DMS53 (cell line): ENCODE measurements at places on chromosomes 1 and 21.
A peak's percentile ranks its signal among the peaks of the same experiment; 100 is the strongest.

GRCh38 chr1:89170170-89171066, 5.4 kb downstream of the GBP7 start:
- no peak for DNase-seq

DNA sequence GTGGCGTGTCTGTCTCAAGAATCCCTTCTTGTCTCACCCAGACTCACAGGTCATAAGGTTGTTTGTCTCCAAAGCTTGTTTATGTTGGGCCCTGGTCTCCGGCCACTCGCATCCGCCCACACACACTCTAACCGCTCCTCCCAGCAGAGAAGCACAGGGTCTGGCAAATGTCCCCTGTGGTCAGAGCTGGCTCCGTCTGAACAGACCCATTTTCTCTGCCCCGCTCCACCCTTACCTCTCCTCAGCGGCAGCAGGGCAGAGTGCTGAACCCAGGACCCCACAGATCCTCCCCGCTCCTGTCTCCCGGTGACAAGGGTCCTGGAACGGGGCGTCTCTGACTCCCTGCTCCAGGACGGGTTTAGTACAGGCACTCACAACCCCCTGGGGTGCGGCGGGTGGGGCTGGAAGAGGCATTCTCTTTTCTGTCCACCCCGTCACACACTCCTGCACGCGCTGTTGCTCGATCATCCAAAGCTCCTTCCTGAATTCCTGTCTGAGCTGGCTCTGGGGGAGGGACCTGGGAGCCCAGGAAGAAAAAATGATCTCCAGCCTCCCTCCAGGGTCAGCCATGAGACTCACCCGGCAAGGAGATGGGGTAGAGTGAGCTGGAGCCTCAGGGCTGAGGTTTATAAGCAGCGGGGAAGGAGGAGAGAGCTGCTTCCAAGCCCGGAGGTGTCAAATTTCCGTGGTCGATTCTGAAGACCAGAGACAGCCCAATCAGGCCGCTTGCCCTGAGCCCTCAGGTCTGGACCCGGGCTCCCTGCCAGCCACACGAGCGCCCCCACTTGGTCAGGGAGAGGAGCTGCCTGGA, at the start of gene S100A13:
S100A13 (minus strand) TSS at position 602 of the 811 bp plus-strand sequence. CDS start 1,033 bp downstream, outside the sequence.
- DNase-seq = peak; percentile 94

DNA sequence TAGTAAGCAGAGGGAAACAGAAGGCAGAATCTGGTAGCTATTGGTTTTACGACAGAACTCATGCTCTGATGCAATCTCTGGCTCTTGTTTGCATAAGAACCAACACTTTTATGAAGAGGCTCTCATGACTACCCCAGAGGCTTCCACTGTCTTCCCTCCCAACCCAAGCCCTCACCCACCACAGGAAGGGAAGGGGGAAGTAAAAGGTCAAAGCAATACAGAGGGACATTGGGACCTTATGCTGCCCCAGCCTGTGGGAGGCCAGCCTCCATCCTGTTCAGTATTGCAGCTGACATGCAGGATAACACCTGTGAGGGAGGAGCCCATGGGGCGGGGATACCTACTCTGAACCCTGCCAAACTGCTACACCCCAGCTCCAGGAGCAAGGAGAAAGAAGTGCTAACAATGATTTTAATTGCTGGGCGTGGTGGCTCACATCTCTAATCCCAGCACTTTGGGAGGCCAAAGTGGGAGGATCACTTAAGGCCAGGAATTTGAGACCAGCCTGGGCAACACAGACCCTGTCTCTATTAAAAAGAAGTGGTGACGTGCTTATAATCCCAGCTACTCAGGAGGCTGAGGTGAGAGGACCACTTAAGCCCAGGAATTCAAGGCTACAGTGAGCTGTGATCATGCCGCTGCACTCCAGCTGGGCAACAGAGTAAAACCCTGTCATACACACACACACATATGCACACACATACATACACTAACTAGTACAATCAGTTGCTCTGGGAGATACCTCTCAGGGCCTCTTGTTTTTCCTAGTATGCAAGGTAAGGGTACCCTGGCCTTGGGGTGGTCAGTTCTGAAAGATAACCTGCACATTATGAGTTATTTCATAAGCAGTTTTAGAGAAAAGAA, 9.5 kb downstream of the MR1 start:
- DNase-seq = peak; percentile 83

GRCh38 chr1:56547473-56547872, 31.9 kb downstream of the PLPP3 start:
- no peak for DNase-seq

DNA sequence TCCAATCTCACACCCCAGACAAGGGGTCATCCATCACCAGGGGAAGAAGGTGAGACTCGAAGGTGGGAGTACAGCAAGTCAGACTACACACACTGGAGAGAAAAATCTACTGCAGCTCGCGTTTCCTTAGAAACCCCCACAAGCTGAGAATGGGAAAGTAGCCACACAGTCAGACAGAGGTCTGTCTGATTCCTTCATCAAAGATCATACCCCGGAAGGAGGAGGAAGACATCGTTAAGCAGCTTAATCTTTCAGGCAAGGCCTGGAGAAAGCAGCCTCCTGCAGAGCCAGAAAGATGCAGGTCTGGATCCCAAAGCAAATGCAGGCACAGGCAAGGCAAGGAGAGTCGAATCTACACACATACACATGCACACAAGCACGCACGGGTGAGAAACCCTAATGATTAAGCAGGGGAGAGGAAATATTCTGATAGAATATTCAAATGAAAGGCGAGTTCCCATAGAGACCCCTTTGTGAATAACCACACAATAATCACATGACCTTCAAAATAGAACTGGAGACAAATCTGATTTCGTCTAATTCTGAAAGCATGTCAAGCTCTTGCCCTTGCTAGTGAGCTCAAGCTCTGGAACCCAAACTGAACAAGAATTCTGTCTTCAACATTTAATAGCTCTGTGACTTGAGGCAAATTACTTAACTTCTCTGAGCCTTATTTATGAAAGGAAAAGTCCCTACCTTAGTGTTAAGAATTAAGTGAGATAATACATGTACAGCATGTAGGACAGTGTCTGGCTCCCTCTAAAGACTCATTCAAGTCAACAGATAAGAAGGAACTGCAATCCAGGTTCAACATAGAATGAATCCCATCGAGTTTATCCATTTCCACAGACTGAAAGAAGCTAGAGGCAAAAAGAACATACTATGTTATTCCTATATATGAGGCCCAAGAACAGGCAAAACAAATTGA, 387.8 kb downstream of the OMA1 start:
- DNase-seq = no peak

DNA sequence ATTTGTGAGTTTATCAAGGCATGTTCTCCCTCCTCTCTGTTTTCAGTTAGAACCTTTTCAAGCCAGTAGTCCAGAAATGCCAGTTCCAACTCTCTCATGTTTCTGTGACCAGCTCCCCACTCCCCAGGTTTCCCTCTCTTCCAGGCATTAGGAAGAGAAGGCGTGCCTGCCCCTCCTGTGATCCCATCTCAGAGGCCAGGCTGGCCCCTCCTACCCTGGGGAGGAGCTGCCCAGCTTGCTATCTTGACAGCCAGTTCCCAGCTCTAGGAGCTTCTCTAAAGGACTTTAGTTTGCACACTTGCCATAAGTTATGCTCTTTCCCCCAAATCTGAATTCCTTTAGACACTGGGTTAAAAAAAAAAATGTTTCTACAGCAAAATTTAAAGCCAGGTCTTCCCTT, 8.9 kb downstream of the HYI start:
- DNase-seq = no peak

- no peak for DNase-seq
Observed at GRCh38 chr1:67642629-67643028, 42.4 kb upstream of the GADD45A start.

- no peak for DNase-seq
Observed at GRCh38 chr1:225250432-225250831, 177.4 kb downstream of the LBR start.

GRCh38 chr21:25836396-25836795, 101.6 kb downstream of the GABPA start:
- no peak for DNase-seq

DNA sequence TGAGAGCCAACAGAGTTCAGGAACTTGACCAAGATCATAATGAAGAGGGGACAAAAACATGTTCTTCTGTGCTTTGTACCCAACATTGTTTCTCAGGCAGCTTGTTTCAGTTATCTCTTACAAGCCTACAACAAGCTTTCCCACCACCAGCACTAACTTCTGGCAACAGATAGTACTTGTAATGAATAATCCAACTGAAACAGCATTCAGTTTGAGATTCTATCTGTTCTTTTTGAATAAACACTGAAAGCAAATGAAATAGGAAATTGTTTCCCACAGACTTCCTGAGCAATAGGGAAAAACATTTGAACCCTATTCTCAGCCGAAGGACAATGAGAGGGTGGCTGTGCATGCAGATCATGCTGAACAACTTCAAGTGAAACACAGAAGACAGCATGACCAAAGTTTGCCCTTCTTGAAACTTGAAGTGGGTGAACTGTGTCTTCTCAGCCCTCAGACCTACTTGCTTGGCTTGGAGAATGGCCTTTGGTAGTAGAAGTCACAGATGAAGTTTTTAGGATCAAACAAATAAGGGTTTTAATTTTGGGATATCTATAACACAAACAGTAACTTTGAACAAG, 11.2 kb upstream of the HOOK1 start:
- no peak for DNase-seq

DNA sequence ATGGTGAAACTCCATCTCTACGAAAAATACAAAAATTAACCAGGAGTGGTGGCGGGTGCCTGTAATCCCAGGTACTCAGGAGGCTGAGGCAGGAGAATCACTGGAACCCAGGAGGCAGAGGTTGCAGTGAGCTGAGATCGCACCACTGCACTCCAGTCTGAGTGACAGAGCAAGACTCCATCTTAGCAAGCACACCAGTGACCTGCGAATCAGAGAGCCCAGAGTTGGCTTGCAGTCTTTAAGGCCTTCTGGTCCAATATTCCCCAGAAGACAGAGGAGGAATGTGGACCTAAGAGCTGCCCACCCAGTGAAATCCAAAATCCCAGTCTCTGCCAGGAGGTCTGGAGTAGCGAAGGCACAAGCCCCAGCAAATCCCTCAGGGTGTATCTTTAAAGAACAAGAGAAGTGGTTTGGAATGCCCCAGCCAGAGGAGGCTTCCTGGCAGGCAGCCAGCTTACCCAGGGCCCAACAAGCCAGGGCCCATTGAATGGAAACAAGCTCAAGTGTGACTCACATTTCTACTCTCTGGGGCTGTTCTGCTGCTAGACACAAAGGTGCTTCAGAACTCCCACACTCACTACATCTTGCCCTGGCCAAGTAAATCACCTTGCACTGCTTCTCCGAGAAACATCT, 23.9 kb downstream of the GPR161 start:
- DNase-seq = peak; percentile 76

DNA sequence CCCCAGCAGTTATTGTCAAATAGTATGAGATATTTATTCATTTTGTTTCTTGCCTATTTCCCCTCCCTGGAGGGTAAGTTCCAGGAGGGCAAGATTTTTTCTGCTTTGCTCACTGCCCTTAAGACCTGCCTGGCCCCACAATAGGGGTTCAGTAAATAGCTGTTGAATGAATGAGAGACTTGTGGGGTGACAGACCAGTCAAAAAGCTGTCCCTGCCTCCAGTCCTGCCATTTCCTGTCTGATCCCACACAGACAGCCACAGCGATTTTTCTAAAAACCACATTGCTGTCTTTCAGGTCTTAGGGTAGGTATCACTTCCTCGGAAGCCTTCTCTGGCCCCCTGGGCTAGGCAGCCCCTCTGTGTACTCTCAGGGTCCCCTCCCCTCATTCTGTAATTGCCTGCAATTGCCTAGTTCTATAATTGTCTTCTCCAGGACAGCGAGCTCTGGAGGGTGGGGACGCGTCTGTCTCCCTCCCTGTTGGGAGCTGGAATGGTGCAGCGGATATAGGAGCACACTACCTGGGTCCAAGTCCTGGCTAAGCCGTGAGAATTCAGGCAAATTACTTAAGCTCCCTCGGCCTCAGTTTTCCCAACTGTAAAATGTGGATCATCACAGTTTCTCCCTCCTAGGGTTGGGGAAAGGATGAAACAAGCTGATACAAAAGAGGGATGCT, 1.8 kb upstream of the EXTL1 start:
- no peak for DNase-seq

DNA sequence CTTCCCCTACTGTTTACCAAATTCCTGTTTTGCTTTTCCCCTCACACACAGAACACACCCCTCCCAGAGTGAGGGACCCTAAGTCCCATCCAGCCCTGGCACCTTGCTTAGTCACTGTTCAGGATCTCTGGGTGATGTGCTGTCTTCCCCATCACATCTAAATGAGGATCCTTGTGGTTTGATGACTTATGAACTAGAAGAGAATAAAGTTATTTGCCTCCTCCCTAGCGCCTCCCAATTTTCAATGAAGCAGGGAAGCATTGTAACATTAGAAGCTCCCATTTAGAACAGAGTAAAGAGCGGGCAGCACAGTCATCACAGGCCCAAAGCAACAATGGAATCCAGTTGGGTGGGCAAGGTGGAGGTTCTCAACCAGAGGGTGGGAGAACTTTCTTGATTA, 27.0 kb downstream of the DISC1 start:
- DNase-seq = no peak

GRCh38 chr1:1075148-1075935, 1.2 kb upstream of the RNF223 start:
- DNase-seq = no peak

DNA sequence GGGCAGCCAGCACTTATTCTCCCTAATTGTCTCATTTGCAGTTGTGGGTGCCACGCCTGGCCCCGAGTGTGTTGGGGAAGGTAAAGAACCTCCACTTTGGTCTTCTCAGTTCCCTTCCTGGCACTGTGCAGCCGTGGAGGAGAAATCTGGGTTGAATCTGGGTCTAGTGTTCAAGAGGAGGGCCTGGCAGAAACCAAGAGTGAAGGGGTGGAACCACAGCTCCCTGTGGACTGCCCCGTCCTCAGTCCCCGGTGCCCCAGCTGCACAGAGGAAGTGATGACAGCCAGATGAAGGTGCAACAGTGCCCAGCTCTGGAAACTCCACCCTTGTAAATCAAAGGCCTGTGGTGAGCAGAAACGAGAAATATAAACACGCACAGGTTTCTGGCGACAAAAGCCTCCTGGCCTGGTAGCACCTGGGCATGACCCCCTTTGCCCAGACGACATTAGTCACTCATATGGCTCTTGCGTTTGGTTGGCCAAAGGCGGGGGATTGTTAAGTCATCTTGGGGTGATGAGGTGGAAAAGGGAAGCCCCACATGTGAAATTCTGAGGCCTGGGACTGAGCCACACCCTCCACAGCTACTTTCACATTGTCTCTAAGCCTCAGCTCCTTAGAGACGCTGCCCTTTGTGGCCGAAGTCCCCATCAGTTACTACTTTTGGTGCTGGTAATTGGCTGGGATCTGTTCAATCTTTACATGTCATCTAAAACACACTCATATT, 4.2 kb upstream of the ECE1 start:
- DNase-seq = no peak

- no peak for DNase-seq
Observed at GRCh38 chr1:210882414-210883221, 251.3 kb downstream of the KCNH1 start.

- DNase-seq = no peak
Observed at GRCh38 chr1:12620488-12620865, 2.5 kb upstream of the DHRS3 start.

- DNase-seq = no peak
Observed at GRCh38 chr1:150259758-150260669, 2.4 kb downstream of the CA14 start.

- DNase-seq = no peak
Observed at GRCh38 chr21:16404776-16405175, 675.0 kb downstream of the USP25 start.
